ENCODE measurements at places on chromosomes 4 and X. TPM values are rescaled to one million over a fixed set of nuclear protein-coding genes. Genes with fewer than 3 reads are reported as not detected.

Gene NKX6-1
- total RNA-seq: 0.08 TPM

Gene TMA16
- 16.1 TPM for total RNA-seq

Gene GLOD5
- not detected for total RNA-seq

Gene MED12
- 23.3 TPM for total RNA-seq

Gene PLAC1
- total RNA-seq: not detected
